ENCODE measurements at places on chromosomes 6 and 20.

DNA sequence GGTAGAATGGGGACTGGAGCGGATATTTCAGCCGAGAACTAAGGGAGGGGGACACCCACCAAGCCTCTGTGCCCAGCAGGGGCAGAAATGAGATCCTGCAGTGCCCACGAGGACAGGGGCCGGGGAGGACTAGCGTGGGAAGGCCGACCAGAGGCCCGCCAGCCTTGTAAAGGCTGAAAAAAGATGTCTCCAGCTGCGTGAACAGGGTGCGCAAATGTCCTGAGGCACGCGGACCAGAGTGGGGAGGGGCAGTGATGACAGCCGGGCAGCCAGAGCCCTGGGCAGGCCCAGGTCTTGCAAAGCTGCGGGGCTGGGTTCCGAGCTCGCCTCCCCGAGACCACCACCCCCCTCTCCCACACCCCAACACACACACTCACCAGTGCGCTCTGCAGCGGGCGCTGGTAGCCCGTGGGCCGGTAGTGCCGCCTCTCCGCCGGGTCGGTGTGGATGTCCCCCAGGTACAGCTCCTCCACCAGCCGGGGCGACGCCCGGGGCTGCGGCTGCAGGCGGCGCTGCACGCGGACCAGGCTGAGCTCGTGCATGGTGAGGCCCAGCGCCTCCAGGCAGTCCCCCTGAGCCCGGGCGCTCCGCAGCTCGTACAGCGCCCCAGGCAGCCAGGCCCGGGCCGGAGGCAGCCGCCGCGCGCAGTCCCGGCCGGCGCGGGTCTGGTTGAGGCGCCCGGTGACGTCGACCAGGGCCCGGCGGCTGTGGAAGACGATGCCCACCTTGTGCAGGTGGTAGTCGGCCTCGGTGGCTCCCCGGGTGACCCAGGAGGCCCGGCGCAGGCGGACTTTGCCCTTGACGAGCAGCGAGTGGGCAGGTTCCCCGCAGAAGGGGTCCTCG, 48.2 kb downstream of the APCDD1L start:
- DNase-seq, result no peak

- no peak for DNase-seq
These were observed 4.3 kb downstream of the VSX1 start for GRCh38 chr20:25077610-25078169.

DNA sequence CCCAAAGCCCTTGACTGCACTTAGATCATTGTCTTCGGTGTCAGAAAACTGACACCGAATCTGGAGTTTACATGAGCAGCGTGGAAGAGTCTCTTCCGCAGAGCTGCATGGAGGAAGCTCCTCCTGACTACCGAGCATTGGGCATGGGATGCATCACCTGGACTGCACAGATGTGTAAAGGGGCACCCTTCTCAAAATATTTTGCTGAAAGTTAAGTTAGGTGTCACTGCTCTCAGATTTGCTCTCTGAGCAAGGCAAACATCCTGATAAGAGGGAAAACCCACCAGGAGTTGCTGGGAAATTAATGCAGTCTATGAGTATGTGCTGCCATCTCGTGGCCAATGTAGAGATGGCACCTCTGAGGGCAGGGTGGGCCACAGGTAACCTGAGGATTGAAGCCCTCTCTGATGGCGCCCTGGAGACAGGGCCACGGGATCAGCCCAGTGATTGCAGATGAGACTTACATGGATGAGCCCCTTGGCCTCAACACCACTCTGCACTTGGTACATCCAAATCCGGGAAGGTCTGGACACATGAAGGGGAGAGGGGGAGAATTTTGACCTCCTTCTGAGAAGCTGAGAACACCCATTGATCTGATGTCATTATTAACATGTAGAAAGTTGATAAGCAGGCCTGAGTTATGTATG, 129.9 kb downstream of the LPA start:
- peak; percentile 58 for DNase-seq

- DNase-seq, result no peak
These were observed 149.2 kb downstream of the JARID2 start for GRCh38 chr6:15395087-15395486.

DNA sequence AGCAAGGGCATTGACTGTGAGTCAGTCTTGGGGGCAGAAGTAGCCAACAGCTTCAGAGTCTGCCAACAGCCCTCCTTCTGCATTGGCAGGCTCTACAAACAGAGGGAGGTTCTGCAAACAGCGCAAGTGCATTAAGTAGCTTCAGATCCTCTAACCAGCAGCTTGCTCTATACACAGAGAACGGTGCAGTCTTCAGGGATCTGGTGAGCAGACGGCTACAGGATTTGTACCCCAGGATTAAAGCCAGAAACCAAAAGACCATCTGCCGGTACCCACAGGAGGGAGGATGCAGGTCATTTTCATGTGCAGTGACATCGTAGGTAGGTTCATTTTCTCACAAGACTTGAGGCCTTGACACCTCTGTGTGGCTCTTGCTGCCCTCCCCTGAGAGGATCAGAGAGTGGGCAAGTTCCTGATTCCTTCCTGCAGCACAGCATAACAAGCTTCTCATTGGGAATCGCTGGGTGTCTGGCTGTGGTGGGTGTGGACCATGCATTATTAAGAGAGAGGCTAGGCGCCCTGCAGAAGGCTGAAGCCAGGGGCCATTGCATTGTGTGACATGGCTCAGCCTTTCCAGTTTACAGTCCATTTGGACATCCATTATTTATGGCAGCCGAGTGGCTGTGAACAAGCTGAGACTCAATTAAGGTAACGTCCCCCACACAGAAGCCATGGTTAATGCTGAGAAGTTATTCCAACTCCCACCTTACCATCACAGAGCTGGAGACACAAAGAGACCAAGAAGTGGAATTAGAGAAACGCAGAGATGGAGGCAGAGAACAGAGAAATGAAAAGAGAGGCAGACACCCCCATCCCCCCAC, 250.0 kb downstream of the LRFN2 start:
- no peak for DNase-seq

- no peak for DNase-seq
These were observed 31.7 kb downstream of the PAK5 start for GRCh38 chr20:9807136-9807535.

- no peak for DNase-seq
These were observed 258.1 kb downstream of the DLL1 start for GRCh38 chr6:170032706-170033309.

- DNase-seq, result no peak
These were observed 62.6 kb upstream of the FAM83B start for GRCh38 chr6:54784011-54784410.

- DNase-seq, result no peak
These were observed 350.0 kb downstream of the QKI start for GRCh38 chr6:163764565-163764964.

DNA sequence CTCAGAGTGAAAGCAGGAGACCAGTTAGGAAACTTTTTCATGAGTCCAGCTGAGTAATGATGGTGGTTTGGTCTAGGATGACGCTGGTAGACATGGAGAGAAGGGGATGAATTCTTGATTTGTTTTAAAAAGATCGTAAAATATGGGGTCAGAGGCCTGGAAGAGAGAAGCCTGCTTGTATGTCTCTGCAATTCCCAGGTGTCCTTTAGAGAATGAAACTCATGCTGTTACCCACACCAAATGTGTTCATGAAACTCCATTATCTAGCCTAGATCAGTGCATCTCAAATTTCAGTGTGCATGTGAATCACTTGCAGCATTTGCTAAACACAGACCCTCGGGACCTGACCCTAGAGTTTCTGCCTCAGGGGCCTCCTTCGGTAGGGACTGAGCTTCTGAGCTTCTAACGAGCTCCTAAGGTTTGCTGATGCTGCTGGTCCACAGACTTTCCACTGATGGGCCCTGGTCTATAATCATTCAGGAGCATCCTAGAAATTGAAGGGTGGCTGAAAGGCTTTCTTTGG, 302.0 kb upstream of the PLCB4 start:
- no peak for DNase-seq

DNA sequence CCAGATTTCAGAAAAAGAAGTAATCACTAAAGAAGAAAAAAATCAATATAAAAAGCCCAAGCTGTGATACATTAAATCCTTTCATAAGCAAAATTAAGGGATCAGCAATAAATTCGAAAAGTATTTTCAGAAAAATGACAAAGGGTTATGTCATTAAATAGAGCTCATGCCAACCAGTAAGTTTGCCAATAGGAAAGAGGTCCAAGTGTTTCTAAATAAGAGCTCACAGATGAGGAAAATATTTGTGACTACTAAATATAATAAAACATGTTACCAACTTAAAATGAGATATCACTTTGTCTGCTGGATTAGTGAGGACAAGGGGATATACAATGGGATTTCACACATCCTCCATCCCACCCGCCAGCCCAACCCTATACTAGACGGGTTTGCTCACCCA, 140.3 kb upstream of the EYA4 start:
- DNase-seq, result no peak

DNA sequence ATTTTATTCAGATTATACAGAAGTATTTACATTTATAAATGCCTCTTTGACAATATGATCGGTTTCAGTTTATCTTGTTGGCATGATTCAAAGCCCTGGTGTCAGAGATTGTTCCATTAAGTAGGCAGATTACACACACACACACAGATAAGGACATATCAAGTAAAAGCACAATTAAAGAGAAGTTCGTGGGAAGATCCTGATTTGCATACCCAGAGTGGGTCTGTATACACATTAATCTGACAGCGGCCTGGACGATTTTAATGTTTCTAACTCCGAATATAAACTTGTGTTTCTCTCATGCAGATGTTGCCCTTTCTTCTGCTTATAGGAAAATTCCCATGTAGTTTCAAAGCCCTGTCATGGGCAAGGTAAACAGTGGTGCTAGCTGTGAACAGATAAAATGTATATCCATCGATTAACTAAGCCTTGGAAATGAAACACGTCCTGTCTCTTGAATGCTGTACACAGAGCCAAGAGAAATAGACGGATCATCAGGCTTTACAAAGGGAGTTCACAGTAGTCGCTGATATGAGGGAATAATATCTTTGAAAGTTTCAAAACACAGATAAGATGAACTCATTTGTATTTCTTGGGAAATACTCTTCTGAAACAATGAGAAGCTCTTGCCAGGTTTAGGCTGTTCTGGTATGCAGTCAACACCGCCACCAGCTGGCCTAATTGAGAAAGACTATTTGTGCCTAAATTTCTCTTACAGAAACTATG, 108.2 kb upstream of the GMDS start:
- peak; percentile 29 for DNase-seq

GRCh38 chr6:138981416-138981815, 6.6 kb downstream of the REPS1 start:
- no peak for DNase-seq

DNA sequence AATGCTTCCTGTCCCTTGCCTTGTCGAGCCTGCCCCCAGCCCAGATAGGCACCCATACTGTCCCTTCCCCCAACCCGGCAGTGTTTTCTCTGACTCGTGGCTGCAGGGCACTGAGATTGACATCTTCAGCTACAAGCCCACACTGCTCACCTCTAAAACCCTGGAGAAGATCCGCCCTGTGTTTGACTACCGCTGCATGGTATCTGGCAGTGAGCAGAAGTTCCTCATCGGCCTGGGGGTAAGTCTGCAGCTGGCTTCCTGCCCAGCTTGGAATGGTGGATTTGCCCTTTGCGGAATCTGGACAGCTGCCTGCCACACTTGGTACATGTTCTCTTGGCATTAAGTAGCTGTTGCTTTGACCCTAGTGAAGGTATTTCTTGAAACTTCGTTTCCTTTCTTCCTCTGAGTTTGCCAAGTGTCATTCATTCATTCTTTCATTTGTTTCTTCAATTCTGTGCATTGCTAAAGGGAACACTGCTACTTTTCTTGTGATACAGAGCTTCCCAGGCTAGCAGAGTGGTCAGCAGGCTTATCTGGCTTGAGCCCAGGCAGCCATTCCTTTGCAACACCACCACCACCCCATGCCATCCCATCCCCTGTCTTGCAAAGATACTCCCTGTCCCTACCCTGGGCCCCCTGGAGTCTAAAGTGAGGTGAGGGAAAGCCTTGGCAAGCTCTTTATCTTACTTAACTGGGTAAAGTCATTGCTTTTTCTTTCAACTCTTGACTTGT, 26.2 kb downstream of the CCDC167 start:
- no peak for DNase-seq

GRCh38 chr20:35269055-35269781, 8.7 kb downstream of the MMP24OS start:
- peak; percentile 44 for DNase-seq

DNA sequence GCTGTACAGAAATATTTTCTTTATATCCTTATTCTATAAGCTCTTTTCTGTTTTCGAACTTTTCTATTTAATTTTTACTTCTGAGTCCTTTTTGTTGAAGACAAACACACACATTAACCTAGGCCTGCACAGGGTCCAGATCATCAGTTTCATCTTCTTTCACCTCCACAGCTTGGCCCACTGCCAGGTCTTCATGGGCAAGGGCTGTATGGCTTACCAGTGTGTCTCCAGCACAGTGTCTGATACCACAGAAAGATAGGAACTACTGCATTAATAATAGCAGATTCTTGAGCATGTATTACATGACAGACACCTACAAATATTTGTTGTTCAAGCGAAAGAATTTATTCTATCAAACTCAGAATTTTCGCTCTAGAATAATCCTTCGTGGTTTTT, 24.4 kb downstream of the QKI start:
- peak; percentile 46 for DNase-seq

GRCh38 chr6:158067436-158068015, 85.9 kb downstream of the SYNJ2 start:
- no peak for DNase-seq

- DNase-seq, result no peak
These were observed 184.9 kb downstream of the GPX5 start for GRCh38 chr6:28710466-28711191.

GRCh38 chr20:6705926-6706548, 61.4 kb upstream of the BMP2 start:
- no peak for DNase-seq

GRCh38 chr6:13883966-13884365, 40.8 kb upstream of the RNF182 start:
- DNase-seq, result no peak

DNA sequence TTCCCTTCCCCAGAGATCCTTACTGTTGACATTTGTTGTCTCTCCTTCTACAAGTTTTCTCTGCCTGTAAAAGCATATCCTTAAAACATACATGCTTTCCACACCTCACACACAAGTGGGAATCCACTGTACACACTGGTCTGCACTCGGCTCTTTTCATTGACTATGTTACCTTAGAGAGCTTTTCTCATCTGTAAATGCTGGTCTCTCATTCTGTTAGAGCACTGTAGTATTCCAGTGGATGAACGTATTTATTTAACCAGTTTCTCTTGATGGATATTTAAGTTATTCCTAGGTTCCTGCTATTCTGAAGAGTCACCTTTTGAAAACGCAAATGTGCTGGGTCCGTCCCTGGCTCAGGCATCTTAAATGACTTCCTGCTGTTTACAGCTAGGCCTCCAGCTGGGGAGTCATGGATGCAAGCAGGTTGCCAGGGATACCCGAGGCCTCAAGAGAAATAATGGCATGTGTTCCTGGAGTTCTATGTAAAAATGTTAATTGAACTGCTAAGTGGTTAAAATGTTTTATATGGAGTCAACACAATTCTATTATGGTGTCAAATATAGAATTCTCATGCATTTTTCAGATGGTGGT, 61.1 kb upstream of the TGM3 start:
- no peak for DNase-seq

DNA sequence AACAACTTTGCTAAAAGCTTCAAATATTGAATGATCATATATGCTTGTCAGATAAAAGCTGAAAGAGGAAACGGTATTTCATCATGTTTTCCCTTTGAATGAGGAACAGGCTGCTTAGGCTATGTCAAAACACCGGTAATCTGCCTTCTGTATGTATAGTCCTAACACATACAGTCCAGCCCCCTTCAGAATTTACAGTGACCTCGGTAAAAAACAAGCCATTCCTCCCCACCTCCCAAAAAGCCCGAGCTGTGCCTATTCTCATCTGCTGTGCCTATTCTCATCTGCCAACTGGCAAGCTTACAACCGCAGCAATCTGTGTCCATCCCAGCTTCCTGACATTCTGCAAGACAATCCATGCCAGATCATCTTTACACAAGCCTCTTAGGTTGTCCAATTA, 26.8 kb upstream of the UBE2J1 start:
- no peak for DNase-seq

GRCh38 chr6:16349544-16349943, 111.2 kb downstream of the GMPR start:
- DNase-seq, result no peak
